ENCODE measurements at places on chromosomes 6 and 20.

GRCh38 chr6:44564906-44565524 is 177.5 kb downstream of the CDC5L start:
- no peak for DNase-seq

DNA sequence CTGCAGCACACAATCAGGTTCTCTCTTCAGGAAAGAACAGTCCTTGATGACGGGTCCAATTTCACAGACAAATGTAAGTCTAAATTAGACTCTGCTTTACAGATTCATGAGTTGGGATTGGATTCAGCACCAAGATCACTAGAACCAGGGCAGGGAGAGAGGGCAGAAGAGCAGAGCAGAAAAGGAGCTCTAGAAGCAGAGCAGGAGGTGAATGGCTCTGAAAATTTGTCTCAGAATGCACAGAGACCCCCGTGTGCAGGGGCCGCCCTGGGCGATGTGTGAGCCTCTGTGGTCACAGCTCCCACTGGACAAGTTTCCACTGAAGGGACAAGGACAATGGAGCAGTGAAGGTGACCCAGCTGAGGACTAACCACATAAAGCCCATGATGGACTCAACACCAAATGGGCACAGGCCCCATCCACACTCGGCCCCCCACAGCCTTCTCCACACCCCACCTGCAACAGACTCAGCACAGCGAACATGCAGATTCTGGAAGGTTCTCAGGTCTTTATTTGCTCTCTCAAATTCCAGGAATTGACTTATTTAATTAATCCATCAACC is 3.5 kb downstream of the HLA-B start:
- DNase-seq = no peak

- DNase-seq = peak; percentile 62
These were observed 41.6 kb downstream of the CCN2 start for GRCh38 chr6:131909408-131910218.

GRCh38 chr6:140486450-140487361 is 1112.3 kb upstream of the CITED2 start:
- no peak for DNase-seq

DNA sequence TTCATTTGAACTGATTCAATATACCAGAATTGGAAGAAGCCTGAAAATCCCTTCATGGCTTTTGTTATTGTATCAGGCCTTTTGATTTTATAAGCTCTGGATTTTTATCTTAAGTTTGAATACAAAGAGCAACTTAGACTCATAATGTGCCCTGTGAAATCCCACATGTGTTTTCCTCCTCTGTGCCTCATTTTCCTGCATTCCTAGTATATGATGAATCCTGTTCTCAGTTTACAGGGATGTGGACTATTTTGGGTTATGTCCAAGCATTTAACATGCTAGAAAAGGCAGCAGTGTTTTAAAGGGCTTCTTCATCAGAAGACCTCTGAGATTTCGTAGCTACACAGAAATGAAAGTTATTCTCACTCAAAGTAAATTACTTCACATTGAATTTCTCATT is 455.0 kb downstream of the RFPL4B start:
- no peak for DNase-seq

DNA sequence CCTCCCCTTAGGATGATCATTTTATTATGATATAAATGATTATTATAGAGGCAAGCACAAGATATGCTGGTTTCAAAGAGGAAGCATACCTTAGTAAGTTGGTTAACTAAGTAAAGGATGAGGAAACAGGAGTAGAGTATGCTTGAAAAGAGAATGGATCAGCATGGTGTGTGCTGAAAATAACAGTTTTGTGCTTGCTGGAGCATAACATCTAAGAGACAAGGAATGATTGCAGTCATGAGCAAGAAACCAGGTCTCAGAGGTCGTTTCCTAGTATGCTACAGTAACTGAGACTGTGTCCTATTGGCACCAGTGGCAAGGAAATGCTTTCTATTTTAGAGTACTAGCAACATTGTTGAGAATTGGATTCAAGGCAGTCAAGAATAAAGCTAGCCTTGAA is 34.1 kb downstream of the CDC40 start:
- no peak for DNase-seq

GRCh38 chr6:23608931-23609435 is 517.0 kb upstream of the NRSN1 start:
- no peak for DNase-seq

GRCh38 chr6:161356167-161356854 is 82.5 kb upstream of the AGPAT4 start:
- DNase-seq = no peak

- DNase-seq = peak; percentile 24
These were observed 61.2 kb downstream of the GCLC start for GRCh38 chr6:53483423-53484353.

DNA sequence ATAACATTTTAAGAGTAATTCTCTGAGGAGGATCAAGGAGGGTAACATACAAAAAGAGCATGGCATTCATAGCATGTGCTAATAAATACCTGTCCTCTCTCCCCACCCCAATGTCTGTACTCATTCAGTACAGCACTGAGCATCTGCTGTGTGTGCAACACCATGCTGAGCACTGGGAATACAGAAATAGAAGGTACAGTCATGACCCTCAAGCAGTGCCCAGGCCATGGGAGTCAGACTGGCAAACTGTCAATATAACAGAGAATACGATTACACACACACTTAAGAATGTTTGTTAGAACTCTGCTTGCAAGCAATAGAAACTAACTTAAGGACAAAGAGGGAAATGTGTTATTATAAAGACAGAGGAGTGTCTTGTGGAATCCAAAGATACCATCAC is 24.7 kb upstream of the ZFAND3 start:
- no peak for DNase-seq

DNA sequence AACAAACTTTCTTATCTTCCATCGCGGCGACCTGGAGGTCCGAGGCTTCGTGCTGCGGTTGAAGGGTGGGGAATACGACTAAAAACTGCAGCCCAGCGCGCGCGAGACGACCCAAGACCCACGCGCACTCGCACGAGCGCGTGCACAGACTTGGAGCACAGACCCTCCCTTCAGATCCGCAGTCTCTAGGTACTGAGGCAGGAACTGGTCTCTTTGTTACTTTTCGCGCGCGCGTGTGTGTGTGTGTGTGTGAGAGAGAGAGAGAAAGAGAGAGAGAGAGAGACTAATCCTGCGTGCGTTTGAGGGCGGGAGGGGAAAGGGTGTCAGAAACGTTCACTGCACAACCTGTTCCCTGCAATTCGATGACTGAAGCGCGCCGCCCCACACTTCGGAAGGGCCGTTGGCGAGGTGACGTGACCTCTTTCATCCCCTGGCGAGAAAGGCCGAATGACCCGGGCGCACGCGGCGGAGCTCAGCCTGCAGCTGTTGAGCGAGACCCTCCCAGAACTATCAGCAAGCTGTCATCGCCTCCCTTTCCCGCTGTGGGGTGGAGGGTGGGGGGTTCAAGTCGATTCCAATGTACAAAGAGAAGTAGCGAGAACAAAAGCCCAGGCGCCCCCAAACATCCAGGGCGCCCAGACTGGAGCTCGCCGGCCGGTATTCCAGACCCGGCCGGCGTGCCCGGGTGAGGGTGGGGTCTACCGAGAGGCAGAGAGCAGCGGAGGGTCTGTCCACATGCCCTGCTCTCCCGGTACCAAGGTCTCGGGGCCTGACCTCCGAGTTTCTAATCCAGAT is 1.5 kb upstream of the TUBB2B start:
- no peak for DNase-seq

DNA sequence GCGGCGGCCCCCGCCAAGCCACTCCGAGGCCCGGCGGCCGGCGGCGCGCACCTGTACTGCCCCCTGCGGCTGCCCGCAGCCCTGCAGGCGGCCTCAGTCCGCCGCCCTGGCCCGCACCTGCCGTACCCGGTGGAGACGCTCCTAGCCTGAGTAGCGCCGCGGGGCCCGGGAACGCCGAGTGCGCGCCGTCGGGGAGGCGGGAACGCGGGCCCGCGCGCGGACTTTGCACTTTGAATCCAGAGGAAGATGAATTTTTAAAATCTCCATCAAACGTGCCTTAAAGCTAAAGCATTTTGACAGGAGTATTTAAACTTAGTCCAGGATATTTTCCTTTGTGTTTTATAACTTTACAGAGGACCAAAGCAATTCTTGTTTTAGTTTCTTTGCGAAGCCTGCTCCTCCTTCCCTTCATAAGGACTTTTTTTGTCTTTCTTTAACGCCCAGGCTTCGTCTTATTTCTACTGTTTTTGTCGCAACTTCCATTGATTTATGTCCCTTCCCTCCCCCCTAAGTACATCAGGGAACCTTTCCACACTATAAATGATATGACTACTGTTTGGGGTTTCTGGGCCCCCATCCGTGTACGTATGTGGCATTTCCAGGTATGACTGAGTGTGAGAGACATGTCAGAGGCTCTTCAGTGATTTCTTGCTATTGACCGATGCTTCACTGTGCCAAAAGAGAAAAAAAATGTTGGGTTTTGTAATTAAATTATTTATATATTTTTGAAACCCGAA is 2.0 kb downstream of the FOXQ1 start:
- DNase-seq = no peak

GRCh38 chr20:46394872-46395760 is 11.3 kb downstream of the ELMO2 start:
- DNase-seq = no peak

- DNase-seq = no peak
These were observed 150.8 kb downstream of the PRL start for GRCh38 chr6:22145823-22146677.

Measured in hematopoietic multipotent progenitor cell treated with erythropoietin and hydrocortisone succinate and interleukin-3 and kit ligand, for 17 days (in vitro differentiated cells).